ENCODE measurements at places on chromosomes 7 and 10.

DNA sequence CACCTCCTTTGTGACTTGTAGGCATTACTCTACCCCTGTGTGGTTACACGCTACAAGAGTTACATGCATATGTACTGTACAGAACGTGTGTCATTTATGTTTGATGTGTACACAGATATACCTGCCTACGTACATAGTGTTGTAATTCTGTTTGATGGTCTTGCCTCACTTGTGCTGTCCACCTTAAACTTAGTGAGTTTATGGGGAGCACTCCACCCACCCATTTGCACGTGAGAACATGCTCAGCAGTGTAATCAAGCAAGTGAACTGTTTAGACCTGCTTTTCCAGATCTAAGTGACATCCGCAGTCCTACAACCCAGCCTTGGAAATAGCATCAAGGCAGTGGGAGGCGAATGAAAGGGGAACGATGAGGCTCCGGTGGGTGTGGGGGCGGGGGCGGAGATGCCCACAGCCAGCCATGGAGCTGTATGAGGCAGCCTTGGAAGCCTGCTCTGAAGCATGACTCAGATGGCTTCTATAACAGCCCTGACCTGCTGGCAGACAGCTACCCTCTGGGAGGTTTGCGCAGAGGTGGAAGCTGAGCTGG, 52.1 kb downstream of the SUFU start:
- no peak for ATAC-seq

- ATAC-seq = no peak
Observed at GRCh38 chr7:134014935-134015334, 112.2 kb upstream of the LRGUK start.

DNA sequence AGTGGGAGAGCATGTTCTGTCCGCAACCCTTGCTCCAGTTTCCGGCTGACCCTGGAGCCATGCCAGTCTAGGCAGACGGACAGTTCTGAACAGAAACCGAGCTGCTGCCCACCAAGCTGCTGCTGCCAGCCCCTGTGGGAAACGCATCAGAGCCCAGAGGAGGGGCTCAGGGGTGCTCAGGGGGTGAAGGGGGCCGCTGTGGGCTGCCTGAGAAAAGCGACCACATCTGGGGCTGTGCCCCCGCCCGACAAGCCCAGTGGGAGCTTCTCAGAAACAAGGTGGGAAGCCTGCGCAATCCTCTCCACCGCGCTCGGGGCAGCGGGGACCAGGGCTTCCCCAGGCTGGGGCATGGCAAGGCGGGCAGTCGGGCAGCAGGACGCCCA, 38.8 kb upstream of the CFAP46 start:
- peak; percentile 29 for ATAC-seq

- no peak for ATAC-seq
Observed at GRCh38 chr10:102715880-102716279, 1.4 kb downstream of the SFXN2 start.

DNA sequence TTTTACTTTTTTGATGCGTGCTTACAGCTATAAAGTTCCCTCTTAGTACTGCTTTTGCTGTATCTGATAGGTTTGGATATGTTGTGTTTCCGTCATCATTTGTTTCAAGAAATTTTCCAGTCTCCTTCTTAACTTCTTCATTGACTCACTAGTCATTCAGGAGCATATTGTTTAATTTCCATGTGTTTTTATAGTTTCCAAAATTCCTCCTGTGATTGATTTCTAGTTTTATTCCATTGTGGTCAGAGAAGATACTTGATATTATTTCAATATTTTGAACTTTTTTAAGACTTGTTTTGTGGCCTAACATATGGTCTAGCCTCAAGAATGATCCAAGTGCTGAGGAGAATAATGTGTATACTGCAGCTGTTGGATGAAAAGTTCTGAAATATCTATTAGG, 75.5 kb upstream of the CREB5 start:
- no peak for ATAC-seq

DNA sequence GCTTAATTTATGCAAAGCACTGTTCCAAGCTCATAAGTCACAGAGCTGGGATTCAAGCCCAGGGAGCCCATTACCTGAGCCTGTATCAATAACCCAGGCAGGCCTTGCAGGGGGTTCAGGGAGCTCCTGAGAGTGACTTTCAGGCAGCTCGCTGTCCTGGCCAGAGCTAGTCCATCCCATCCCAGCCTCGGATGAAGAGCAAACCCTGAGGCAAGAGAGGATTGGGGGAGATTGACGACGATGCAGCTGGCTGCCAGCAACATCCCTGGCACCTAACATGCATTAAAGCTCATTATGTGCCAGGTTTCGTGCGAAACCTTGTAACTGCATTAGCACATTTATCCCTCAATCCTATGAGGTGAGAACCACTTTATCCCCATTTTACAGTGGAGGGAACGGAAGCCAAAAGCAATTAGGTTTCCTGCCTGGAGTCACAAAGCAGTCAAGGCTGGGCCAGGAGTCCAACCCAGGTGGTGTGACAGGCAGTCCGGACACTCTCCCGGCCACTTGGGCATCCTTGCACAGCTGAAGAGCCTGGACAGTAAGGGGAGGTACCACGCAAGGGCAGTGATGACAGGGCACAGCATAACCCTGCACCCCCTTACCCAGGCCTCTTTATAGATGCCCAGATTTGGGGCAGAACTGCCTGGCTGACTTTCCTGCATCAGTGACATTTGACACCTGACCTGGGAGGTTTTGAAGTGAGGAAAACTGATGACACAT, 129.8 kb upstream of the CHST15 start:
- ATAC-seq = no peak

DNA sequence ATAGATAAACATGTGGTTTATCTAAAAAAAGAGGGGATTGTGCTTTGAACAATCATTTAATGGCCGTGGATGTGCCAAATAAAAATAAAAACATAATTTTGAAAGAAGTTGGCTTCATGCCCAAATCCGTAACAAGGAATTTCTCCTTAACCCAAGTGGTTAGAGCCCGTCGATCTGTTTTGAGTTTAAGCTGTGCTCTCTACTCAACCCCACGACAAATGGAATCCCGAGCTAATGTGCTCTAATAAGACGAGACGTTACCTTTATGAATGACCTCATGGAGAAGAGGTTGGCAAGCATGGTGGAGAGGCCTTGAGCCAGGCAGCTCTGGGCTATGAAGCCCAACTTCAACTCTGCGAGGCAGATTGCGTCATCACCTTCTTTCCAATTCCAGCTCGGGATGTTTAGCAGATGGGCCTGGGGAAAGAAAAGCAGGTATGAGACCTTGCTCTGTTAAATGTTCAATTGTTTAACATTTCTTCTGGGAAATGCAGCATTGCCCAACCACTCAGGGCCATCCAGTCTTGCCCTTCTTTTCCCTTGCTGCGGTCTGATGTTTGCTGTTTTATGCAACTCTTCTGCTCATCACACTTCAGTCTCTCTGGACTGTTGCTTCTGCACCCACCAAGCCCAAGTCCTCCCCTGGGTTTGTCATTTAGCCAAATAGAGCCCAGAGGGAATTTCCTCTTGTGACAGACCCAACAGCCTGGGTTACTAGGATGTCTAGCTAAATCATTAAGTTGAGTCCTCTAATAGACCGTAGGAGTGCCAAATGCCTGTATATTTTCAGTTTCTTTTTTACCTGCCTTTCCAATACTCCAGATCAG, 564.6 kb downstream of the KCNMA1 start:
- no peak for ATAC-seq

- ATAC-seq = no peak
Observed at GRCh38 chr7:13041368-13041988, 354.0 kb downstream of the ARL4A start.

DNA sequence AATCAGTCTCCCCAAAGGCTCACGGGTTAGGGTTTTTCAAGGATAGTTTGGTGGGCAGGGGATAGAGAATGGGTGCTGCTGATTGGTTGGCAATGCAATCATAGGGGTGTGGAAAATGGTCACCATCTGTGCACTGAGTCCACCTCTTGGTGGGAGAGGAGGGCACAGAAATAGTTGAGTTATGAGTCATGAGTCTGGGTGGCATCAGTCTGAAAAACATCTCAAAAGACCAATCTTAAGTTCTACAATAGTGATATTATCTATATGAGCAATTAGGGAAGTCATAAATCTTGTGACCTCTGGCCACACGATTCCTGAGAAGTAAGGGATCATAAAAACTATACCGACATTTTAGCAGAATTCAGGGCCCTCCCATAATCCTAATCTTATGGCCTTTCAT, 62.7 kb downstream of the LGI1 start:
- no peak for ATAC-seq

DNA sequence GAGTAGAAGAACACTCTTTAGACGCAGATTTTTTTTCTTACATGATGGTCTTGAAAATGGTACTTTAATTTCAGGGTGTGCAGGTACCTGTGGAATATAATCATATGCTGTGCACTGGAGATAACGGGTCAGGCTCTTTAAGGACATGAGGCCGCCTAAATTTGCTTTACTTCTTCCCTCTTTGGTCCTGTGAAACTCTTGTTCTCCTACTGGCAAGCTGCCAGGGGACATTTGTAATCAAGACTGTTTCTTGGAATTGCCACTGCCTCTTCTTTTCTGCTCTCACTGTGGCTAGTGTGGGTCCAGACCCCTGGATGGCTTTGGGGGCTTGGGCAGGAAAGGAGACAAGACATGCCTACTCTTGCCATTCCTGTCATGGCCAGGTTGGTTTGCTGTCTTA, 146.0 kb downstream of the SND1 start:
- ATAC-seq = no peak

GRCh38 chr7:135169964-135170273, 588 bp downstream of the CYREN start:
- ATAC-seq = peak; percentile 61

DNA sequence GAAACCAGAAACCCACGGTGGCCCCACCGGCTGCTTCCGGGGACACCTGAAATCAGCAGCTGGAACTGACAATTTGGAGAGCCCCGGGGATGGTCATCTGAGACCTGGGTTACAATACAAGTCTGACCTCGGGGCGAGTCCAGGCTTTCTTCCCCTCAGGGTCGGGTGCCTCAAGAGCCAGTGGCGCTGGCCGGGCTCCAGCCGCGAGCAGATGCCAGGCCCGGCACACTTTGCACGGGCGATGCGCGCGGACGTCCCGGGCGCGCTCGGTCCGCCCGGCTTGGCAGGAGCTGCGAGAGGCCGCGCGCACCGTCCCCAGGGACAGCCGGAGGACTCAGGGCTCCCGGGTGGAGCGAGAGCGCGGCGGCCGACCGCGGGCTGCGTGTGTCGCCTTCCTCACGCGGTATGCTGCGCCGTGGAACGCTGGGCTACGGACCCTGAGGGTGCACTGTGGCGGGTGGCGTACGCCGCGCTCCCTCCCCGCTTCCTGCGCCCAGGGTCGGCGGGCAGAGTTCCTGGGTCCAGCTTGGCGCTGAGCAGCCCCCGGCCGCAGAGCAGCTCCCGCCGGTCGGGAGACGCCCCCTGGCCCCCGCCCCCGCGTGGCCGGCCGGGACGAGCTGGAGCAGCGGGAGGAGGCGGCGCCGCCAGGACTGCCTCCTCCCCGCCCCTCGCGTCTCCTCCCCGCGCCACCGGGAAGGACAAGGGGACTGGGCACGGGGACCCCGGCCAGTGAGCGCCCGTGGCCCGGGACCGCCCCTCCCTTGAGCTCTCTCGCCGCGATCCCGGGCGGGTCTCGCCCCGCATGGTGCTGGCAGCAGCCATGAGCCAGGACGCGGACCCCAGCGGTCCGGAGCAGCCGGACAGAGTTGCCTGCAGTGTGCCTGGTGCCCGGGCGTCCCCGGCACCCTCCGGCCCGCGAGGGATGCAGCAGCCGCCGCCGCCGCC, at the start of gene RBM20:
RBM20 (plus strand) TSS at position 684 of the 945 bp plus-strand sequence; CDS start at position 803, 119 bp downstream.
- peak; percentile 60 for ATAC-seq

DNA sequence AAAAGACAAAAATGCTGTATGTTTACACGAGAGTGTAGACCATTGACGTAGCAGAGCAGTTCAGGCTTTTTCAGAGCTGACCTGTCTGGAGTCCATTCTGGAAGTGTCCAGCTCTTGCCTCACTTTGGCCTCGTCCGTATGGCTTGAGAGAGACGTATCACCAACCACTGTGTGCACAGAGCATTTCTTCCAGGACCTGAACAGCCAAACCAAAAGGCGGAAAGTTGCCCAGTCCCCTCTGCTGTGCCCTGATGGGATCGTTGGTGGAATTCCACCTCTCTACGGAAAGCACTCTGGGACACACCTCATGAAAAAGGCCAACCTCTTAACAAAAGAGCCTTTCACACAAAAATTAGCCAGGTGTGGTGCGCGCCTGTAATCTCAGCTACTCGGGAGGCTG, 184.7 kb upstream of the SH2B2 start:
- no peak for ATAC-seq

DNA sequence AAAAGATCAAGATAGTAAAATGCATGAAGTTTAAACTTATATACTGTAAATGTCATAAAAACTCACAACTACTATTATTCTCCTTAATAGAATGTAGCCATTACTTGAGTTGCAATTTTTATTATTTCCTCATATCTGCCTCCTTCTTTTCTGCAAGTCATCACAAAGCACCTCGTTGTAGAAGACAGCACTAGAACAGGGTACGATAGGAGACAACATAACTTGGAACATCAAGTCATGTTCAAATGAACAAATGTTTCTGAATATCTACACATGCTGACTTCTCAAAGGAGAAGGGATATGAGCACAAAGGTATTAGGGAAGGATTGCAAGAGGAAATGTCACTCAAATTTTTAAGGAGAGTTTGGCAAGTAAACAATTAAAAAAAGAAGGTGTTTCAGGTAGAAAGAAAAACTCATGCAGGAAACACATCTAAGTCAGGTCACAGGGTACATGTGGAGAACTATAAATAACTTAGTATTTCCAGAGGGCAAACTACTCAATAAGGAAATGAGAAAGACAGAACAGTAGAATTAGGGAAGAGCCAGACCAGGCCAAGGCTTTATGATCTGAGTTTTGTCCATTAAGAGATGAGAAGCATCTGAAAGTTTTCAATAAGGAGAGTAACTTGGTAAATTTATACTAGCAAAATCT, 186.7 kb downstream of the CRPPA start:
- no peak for ATAC-seq

DNA sequence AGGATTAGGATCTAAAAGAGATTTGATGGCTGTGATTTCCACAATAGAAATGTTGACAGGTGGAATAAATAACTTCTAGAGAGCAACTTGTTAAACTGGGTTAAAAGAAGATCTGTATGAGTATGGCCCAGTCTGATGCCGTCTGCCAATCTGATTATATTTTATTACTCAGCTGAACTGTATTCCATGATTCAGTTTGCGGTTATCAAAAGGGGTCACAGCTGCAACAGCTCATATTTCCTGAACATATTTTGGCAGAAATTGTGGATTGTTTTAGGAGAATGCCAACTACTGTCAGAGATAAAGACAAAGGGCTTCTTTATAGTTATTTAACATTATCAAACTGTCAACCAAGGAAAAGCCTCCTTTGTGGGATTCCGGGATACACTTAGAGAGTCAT, 244.8 kb upstream of the MINDY3 start:
- no peak for ATAC-seq

DNA sequence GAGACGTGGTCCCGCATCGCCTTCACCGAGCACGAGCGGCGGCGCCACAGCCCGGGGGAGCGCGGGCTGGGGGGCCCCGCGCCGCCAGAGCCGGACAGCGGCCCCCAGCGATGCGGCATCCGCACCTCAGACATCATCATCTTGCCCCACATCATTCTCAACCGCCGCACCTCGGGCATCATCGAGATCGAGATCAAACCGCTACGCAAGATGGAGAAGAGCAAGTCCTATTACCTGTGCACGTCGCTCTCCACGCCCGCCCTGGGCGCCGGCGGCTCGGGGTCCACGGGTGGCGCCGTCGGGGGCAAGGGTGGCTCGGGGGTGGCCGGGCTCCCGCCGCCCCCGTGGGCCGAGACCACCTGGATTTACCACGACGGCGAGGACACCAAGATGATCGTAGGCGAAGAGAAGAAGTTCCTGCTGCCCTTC, 737 bp downstream of the CNNM2 start:
- no peak for ATAC-seq

- ATAC-seq = no peak
Observed at GRCh38 chr10:67114945-67115344, 189.1 kb downstream of the LRRTM3 start.

Measured in stimulated activated memory B cell treated with anti-CD40 and anti-IgM and Interleukin-4, amounts not matched to agents 10 μg/mL and 1 μg/mL and 100 μg/mL, for 72 hours (primary cell).